ENCODE measurements at places on chromosomes 13 and 19.

- no peak for DNase-seq
Observed at GRCh38 chr13:27493981-27494380, 43.6 kb upstream of the MTIF3 start.

DNA sequence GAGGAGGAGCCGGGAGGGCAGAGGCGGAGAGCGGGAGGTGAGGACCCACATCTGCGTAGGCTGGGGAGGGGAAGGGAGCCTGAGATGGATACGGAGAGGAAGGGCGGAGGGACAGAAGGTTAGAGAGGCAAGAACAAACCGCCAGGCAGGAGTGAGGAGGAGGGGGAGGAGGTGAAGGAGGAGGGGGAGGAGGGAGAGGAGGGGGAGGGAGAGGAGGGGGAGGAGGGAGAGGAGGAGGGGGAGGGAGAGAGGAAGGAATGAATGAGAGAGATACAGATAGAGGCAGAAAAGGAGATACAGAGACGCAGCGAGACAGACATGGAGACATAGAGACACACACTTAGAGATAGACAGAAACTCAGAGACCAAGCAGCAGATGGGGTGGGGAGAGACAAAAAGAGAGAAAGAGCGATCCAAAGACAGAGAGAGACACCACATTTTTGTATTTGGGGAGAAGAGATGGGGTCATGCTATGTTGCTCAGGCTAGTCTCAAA lies 782 bp upstream of the CA11 start:
- no peak for DNase-seq

- peak; percentile 28 for DNase-seq
Observed at GRCh38 chr19:33395561-33396550, 22.3 kb downstream of the CEBPG start.

DNA sequence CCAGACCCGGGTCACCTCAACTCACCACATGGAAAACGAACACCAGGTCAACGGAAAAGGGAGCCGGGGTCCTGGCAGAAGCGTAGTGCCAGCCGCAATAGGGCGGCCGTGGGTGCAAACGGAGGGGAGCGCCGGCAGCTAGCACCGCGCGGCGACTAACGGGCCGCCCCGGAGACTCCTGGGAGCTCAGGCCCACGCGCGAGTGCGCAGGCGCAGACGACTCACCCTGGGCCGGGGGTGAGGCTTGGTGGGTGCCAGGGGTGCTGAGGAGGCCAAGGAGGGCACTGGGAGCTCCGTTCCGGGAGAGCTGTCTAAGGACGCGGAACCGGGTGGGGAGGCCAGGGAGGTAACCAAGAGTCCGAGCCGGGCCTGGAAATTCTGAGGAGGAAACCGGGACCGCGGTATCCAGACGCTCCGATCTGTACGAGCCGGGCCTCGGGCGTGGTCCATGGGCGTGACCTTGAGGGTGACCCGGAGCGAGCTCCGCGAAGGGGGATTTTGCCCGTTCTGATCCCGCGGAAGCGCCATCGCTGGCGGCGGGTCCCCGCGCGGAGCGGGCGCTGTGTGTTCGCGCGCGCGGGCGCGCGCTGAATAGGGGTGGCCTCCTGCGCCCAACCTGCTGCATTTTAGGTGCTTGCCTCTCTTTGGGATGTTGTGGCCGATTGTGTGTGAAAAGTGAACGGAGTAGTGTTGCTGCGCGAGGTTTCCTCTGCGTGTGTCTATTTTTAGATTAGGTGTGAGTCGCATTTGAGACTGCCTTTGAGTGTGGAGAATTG lies at the start of gene ZNF382:
ZNF382 (plus strand) TSS at position 213 of the 776 bp plus-strand sequence. CDS start 4,602 bp downstream, outside the sequence.
- peak; percentile 73 for DNase-seq

- DNase-seq = no peak
Observed at GRCh38 chr19:8248348-8249328, 39.5 kb downstream of the CERS4 start.

- no peak for DNase-seq
Observed at GRCh38 chr13:37741536-37741935, 128.0 kb downstream of the TRPC4 start.

All from astrocyte of the spinal cord (primary cell).